HAP-1 (cell line): ENCODE measurements at places on chromosomes 4 and X.

- peak; percentile 9 for DNase-seq
Measured at GRCh38 chr4:2940267-2941137, 22.7 kb downstream of the NOP14 start.

DNA sequence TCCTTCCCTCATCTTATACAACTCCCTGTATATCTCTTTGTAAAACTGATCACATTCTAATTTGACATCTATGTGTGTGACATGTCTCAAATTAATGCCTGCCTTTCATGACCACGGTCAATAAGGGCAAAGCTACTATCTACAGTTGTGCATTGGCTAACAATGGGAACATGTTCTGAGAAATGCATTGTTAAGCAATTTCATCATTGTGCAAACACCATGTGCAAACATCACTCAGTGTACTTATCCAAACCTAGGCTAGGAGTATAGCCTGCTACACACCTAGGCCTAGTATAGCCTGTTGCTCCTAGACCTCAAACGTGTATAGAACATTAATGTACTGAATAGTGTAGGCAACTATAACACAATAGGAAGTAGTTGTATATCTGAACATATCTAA lies 95.0 kb downstream of the BANK1 start:
- no peak for DNase-seq

DNA sequence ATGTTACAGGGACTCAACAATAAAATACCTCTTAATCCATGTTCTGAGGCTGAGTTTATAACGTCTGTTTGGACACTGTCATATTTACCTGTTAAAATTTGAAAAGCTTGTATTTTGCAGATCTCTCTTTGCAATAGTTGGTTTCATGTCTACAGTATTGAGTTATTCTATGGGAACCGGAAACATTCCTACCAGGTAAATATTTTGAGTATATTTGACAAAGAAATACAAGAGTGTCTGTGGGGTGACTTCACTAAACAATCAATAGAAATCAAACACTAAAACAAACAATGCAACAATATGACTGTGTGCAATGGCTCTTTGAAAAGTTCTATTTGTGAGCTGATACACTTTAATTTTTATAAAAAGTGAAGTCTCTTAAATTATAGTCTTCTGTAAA lies 47.7 kb upstream of the CXCL8 start:
- no peak for DNase-seq

DNA sequence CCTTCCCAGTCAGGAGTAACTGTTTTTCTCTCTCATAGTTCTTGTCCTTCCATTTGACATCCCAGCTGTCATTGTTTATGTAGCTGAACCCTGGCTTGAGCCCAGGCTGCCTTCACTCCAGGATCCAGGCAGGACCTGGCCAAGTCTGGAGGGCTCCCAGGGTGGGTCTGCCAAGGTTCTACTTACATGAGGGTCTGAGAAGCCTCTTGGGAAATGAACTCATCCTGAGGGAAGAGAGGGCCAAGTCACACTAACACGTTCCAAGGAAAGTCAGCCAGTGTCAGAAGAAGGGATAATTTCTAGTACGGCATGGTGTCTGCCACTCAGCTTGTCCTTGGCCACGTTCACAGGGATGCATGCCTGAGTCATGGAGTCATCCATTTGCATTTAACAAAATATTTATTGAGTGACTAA lies 54.8 kb upstream of the SRD5A3 start:
- DNase-seq, result no peak

DNA sequence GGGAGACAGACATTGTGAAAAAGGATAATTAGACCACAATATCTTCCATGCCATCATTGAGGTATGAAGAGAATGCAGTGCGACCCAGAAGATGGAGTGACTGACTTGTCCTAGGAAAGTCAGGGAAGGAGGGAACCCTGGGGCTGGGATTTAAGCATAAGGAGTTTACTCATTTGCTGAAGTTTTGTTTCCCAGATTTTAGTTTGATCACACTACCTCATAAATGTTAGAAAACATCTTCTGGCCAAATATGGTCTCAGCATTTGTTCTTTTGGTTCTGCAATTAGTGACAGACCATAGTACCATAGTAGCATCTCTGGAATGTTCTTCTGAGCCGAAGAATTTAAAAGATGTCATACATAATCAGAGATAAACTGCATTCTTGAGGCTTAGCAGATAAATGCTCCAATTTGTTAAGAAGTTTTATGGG lies 96.5 kb upstream of the PGRMC2 start:
- DNase-seq, result no peak
